ENCODE measurements at places on chromosomes 7 and 10.

DNA sequence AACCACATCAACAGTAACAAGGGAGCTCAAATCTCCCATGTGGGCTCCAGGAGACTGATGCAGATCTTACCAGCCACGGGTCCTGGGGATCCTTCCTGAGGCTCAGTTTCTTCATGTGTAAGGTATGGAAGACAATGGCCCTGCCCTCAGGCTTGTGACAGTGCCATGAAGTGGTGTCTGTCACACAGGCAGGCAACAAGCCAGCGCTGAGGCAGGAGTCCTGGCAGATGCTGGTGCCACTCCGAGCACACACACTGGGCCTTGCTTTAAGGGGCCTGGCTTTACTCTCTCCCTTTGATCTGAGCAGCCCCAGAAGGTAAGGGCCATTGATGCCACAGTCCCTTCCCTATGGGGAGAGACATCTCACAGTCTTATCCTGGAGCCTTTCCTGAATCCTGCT is 28.4 kb upstream of the LRRC18 start:
- no peak for DNase-seq

GRCh38 chr7:917255-918117 is 37.0 kb downstream of the ADAP1 start:
- no peak for DNase-seq

DNA sequence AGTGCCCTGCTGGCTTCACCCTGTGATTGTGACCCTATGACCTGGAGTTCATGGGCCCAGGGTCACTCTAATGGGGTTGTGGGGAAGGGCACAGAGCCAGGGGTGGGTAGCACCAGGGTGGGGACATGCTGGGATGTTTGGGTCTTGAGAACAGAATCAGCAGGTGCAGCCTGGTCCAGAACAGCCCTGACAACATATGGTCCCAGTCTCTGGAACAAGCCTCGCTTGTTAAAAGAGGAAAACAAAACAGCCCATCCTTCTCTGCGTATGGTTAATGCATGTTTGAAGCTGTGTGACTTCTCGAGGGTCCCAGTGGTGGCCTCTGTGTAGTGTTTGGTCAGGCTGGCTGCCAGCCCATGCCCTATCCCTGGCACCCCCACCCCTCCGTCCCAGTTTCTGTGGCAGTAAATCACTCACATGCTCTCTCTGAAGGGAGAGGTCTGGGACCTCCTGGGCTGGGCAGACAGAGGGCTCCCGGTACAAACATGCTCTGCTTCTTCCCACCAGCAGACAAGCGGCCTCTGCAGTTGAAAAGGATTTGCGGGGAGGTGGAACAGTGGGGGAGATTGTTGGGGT is 79.4 kb downstream of the FAM241B start:
- no peak for DNase-seq

GRCh38 chr7:94656925-94657731 is 1.2 kb upstream of the SGCE start:
- no peak for DNase-seq
